ENCODE measurements at places on chromosomes 6 and 20.
A peak's percentile ranks its signal among the peaks of the same experiment; 100 is the strongest.

DNA sequence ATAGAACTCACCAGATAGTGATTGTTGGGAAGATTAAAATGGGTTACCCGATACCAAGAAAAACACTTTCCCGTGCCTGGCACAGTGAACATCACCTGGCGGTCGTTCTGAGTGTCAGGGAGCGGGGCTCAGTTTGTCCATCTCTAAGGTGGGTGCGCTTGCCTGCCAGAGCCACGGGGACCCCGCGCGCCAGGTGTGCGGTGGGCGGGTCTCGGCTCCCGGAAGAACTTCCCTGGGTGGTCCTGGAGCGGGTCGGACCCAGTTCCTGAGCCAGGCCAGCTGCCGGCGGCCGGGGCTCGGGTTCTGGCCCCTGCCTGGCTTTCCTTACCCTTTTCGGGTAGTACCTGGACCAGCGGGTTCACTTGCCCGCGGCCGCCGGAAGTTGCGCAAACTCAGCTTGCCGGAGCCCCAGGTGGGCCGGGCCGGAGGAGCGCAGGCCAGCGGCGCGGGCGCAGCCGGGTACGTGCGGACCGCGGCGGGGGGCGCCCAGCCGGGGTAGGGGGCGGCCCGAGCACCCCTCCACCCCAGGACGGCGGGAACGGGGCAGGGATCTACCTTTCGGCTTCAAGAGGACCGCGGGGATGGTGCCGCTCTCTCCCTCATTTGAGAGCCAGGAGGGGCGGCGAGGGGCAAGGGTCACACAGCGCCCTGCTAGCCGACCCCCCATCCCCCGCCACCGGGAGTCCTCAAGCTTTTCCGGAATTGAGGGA is 7.5 kb downstream of the FAM110A start:
- DNase-seq = no peak

DNA sequence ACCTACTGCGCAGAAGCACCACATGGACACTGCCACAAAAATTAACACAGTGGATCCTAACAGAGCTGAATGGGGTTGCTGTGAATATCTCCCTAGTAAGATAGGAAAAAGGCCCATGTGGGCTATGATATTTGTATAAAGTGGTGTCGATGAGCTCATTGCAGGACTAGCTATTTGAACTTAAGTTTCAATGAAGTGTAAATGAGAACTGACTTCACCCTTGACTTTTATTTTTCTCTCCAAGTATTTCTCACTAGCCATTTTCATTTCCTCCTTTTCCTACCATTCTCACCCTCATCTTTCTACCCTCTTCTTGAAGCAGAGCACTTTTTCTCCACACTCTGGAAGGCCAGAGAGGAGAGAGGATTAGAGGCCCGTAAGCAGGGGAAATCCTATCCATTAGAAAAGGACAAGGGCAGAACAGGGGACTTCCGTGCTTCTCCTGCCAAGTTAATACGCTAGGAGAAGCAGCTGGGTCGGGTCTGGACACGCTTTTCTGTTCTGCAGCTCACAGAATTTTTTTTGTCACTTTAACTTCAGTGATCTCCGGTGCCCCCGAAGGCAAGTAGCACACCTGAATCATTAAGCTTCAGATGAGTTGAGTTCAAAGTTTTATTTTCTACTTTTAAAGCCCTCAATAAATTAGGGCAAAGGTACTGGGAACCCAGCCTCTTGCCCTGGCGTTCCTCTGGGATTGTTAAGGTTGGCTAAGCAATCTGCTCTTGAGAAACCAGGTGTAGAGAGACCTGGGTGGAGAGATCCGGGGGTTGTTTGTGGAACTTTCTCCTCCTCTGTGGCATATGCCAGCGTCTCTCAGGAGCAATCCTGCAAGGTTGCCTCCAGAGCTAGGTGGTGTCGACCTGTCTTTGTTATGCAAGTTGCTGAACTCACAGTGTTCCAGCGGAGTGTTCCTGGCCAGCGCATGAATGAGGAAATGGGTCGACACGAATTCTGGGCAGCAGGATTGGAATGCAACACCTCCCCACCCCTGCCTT is 56.2 kb upstream of the ARID1B start:
- DNase-seq = peak; percentile 64

GRCh38 chr6:144578385-144579350 is 293.5 kb downstream of the UTRN start:
- no peak for DNase-seq

GRCh38 chr6:106452628-106453027 is 92.1 kb downstream of the CRYBG1 start:
- DNase-seq = no peak

GRCh38 chr20:8073024-8073832 is 53.7 kb upstream of the TMX4 start:
- no peak for DNase-seq

DNA sequence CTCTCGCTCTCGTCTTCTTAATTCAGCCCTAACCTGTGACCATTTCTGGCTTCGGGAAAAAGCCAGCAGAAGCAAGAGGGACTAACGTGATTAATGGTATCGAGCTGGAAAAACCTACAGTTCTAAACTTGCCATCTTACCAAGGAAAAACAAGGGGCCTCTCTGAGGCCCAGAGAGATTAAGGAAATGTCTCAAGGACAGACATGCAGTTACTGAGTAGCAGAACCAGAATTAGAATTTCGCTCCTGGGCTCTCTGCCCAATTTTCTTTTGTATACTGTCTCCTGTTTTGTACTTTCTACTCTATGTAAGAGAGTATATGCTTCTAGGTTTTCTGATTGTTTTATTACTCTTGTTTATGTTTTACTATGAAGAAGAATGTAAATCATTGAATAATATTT is 67.8 kb upstream of the LTV1 start:
- no peak for DNase-seq

GRCh38 chr6:19465760-19466159 is 371.4 kb upstream of the ID4 start:
- DNase-seq = no peak

GRCh38 chr6:104312851-104313250 is 546.9 kb downstream of the HACE1 start:
- no peak for DNase-seq

DNA sequence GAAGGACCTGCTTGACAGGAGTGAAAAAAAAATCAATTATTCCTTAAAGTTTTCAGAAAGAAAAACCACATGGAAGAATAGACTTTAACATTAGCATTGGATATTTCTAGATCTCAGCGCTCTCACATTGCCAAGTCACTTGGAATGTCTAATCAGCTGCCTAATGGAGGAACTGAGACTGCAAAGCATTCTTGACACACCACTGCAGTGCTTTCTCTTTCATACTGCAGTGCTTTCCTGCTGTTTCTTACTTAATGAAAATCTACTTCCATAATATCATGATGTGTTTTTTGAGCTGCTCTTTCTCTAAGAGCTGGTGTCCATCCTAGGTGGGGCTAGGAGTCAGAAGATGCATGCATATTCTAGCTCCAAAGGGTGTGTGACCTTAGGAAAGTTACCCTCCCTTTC is 20.4 kb upstream of the MCM3 start:
- no peak for DNase-seq

GRCh38 chr20:14064333-14064732 is 69.0 kb downstream of the MACROD2 start:
- DNase-seq = no peak

DNA sequence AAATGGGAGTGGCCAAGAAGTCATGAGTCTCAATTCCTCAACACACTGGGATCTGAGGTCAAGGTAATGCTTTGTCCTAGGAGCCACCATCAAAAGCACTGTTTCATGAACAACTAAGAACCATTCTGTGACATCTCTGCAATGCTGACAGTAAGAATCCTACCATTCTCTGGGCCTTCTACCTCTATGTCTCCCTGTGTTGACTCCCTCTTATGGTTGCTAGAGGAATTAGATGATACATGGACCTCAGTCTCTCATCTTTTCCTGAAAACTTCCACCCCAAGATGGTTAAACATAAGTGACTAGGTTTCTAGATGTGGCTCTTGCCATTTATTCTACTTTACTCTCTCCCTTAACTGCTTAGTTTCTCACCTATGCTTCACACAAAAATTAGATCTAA is 9.1 kb downstream of the MTRF1L start:
- no peak for DNase-seq

DNA sequence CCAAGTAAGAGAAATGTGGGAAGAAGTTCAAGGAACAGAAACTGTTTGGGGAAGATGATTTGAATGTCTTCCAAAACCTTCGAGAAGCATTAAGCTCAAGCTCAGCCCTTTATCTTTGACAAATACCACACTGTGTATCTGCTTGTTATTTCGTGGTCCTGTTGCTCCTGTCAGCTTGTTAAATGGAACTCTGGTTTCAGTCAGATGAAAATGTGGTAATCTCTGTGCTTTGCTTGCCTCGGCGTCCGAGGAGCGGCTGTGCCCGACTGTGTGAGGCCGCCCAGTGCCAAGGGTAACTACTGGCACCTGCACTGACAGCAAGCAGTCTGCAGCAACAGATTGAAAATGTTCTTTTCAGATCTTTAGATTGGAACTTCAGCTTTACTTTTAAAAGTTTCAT is 577.9 kb upstream of the FLRT3 start:
- no peak for DNase-seq

DNA sequence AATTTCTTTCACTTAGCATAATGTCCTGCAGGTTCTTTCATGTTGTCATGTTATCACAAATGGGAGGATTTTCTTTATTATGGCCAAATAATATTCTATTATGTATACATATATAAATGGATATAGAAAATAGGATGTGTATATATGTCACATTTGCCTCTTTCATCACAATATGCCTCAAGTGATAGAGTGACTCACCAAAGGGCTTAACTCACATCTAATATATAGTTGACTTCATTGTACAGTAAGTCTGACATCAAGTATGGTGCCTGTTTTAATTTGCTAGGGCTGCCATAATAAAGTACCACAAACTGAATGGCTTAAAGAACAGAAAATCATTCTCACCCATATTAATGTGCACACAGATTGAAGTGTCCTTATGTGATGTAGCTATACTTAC is 436.1 kb upstream of the FLRT3 start:
- no peak for DNase-seq

DNA sequence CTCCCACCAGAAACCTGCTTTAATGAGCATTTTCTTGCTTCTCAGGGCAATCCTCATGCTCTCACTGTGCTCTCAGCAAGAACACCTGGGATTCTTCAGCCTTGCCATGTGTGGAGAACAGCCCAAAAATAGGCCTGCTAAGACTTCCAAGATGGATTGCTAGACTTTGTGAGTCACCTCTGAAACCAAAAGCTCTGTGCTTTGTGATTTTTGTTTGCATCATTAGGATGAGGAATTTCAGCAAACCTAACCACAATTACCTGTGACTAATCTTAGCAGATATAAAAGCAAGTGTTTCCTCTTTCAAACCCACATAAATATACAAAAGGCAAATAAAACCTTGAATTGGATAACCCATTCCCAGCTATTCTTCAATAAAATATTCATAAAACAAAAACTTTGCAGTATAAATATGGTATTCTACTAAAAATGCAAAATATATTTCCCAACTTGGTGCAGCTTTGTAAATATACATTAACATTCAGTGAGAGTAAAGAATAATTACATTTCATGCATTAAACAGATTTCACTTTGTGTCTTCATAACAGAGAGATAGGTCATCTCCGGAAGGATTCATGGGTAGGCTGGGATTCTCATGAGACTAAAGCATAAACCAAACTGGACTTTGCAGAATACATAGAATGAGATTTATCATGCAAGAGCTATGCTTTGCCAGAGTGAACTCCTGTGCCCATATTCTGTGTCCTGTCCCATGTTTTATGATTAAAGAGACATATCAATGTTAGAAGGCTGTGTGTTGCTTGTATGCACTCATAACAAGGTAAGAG is 33.5 kb downstream of the TPBG start:
- peak; percentile 39 for DNase-seq

DNA sequence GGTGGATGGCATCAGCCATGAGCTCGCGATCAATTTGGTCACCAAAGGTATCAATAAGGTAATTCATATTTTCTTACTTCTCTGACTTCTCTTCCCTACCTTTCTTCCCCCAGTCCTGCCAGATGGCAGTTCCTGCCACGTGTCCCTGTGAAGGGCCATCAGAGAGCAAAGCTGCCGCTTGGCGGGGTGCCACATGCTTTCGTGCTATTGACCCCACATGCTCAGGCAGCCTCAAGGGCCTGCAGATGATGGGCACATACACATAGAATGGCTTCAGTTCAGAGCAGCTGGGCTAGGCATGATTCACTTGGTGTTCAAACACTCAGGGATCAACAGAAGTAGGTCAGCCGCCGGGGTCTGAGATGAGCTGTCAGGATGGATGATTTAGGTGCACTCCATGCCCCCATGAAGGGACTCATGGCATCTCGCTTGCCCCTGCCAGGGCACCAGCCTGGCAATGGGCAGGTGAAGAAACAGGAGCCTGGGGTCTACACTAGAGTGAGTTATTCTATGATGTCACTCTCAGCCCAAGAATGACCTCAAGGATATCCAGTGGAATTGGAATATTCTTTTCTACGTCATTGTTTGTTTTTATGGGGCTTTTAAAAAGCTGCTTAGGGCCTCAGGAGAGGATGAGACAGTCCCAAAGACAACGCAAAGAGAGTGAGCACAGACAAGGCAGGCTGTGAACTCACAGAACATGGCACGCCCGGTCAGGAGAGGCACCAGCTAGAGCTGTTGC is 25.5 kb downstream of the BANF2 start:
- DNase-seq = no peak

DNA sequence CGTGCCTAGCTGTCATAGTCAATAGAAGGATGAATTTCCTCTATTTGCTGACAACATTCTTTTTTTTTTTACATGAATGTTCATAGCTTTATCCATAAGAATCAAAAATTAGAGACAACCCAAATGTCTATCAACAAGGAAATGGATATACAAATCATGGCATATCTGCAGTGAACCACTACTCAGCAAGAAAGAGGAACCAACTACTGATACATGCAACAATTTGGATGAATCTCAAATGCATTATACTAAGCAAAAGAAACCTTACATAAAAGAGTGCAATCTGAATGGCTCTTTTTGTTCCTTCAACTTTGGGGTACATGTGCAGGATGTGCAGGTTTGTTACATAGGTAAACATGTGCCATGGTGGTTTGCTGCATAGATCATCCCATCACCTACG is 17.7 kb upstream of the MCM9 start:
- DNase-seq = no peak

GRCh38 chr20:63469713-63470101 is 2.7 kb downstream of the KCNQ2 start:
- no peak for DNase-seq

- no peak for DNase-seq
Measured at GRCh38 chr6:113496166-113496565, 361.0 kb upstream of the MARCKS start.

- DNase-seq = no peak
Measured at GRCh38 chr20:36591854-36592641, 13.5 kb upstream of the RAB5IF start.

DNA sequence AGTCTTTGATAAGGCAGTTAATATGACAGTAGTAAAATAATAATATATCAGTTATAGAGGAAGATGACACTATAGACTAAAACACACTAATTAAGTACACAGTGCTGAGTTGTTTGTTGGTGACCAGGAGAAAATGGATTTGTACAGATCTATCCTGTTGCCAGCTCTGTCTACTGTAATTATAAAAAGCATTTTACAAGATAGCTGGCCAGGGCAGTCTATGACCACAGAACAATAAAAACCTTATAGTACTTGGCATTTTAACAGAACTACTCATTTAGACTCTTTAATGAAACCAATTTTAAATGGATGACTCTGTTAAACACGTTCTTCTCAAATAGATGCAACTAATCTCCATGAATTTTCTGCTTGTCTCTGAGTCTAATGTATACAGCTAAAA is 367.5 kb downstream of the BTBD9 start:
- DNase-seq = no peak

Data from GM06990 (cell line).